ENCODE measurements at places on chromosomes 6 and 20.

GRCh38 chr20:17419479-17420041 is 111.6 kb downstream of the BFSP1 start:
- no peak for DNase-seq

DNA sequence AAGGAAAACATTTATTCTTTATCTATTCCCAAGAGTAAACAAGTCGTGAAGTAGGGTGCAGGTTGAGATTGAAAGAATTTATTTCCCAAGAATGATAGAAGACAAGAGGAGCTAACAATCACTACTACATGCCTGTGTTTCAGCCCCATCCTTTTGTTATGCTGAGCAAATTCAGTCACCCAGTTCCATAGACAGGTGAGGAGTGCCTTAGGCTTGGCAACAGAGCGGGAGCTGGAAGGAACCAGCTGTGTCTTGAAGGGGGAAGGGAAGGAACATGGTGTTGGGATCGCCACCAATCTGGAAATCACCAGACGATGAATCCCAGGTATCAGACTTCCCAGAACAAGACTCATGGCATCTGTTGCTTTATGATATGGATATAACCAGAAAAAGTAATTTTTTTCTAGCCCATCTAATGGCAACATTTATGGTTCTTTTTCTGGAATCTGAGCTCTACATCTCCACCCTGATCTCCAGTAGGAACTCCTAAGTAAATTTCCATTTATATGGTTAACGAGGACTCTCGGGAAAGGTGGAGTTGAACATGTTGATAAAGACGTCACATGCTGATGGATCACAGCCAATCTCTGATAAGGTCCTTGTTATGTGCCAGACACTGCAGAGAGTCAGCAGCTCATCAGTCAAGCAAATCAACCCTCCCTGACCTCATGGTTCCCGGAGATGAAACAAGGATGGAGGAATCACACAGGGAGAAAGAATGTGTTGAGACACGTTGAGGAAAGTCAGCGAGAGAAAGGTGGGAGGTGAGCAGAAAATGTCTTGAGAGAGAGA is 344.9 kb downstream of the SMOC2 start:
- DNase-seq = no peak

DNA sequence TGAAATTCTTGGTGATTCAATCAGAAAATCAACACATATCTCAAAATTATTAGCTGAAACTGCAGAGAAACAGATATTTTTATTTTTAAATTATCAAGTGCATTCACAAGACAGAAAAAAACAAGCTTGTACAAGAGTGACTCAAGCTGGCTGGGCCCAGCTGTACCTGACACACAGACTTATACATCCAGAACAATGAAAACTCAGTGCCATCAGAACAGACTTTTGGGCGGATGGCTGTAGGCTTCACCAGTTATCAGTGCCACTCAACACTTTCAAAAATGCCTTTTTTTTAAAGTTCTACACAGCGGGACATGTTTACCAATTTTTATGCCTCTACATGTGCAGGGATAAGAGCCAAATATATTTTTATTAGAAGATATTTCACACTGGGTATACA is 102.8 kb downstream of the MYB start:
- no peak for DNase-seq

DNA sequence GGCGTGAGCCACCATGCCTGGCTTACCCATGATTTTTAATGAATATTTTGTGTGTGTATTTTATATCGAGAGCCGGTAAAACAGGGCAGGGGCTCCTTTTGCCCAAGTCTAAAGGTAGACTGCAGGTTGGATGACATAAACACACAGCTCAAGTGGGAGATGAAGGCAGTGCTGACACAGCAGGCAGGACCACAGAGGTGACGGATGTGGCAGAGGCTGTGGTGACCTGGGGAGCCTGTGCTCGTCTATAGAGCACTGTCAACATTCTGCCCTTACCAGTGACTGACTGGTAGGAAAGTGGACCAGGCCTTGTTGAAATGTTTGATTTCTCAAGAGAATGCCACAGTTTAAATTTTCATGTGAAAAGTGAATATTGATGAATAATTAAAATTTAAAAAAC is 137.5 kb downstream of the ZFP64 start:
- no peak for DNase-seq

GRCh38 chr6:158609455-158610155 is 34.9 kb downstream of the DYNLT1 start:
- no peak for DNase-seq
